ENCODE measurements at places on chromosomes 6 and 20.
A peak's percentile ranks its signal among the peaks of the same experiment; 100 is the strongest.

GRCh38 chr20:63160641-63161175, 55.2 kb downstream of the YTHDF1 start:
- no peak for DNase-seq

DNA sequence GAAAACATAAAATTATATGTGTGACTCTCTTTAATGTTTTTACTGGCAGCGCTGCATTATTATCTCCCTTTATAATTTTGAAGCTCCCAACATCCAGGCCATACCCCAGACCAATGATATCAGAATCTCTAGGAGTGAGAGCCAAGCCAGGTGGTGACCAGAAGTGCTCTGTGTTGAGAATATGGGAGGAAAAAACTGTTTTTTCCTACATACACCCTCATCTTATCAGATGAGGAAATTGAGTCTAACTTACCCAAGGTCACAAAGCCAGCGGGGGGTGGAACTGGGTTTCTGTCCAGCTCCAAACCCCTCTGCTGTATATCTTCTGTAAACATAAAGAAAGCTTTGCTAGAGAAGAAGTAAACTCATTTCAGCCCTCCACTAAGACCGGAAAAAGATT, 42.5 kb downstream of the LY86 start:
- DNase-seq, result no peak

- no peak for DNase-seq
These were observed 25.0 kb upstream of the FAM217A start for GRCh38 chr6:4103929-4104328.

- DNase-seq, result no peak
These were observed 481.1 kb downstream of the TFAP2B start for GRCh38 chr6:51299621-51300380.

DNA sequence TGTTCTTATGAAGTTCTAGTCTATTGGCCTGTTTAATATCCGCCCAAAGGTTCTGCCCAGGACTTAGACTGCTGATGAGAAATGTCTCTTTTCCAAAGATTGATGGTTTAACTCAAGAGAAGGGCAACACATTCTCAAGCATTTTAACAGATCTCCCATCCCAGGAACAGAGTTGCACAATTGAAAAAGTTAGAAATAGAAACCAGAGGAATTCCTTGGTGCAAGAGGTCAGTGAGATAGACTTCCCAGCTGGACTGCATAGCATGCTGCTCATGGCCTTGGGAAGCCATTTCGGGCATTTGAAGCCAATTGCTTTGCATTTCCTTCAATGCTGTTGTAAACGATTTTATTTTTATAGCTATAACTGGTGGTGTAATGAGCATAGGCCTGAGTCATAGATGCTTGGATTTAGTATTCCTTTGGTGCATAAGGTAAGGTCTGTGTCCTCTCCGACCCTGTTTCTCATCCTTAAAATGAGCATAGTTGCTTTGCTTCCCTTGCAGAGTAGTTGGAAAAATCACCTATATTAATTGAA, 292.2 kb upstream of the JAG1 start:
- DNase-seq, result no peak

GRCh38 chr6:32982084-32982701, 13.8 kb downstream of the BRD2 start:
- peak; percentile 38 for DNase-seq

- peak; percentile 26 for DNase-seq
These were observed 15.5 kb downstream of the NOL4L start for GRCh38 chr20:32569380-32570305.

DNA sequence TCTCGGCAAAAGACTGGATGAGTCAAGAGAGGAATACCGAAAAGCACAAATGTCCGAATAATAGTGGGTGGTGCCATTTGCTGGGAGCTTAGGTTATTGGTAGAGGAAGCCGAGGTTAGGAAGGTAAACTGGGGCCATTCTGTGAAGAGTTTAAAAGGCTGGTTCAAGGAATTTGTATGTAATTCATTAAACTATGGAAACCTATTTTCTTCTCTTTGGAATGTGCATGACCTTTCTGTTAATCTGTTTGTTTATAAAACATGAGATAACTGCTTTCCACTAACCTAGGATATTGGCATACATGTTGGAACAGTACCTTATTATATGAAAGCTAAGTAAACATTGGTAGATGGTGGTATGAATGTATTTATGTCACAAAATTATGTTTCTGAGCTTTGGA, 71.8 kb downstream of the LCA5 start:
- DNase-seq, result no peak

DNA sequence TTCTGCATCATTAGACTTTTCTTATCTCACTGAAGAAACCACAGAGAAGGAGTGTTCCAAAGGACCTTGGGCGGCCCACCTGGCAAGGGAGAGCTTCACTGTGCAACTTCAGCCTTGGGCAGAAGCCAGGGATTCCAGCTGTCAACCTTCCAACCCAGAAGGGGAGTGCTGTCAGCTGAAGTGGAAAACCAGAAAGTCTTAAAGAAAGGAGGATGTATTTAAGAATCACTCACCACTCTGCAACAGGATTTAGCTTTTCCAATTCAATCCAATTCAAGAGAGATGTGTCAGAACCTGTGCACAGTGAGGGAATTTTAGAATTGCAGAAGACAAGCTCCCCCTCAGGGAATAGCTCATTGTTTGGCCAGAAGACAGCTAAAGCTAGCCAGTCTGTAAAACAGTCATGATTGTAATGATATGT, 553.7 kb downstream of the CD83 start:
- no peak for DNase-seq

DNA sequence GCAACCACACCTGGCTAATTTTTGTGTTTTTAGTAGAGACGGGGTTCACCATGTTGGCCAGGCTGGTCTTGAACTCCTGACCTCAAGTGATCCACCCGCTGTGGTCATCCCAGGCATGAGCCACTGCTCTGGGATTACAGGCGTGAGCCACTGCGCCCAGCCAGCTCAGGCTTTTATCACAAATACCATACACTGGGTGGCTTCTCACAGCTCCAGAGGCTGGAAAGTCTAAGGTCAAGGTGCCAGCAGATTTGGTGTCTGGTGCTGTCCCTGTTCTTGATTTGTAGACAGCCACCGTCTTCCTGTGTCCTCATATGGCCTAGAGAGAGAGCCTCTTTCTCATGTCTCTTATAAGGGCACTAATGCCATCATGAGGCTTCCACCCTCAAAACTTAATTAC, 25.9 kb downstream of the SHLD1 start:
- no peak for DNase-seq

- DNase-seq, result no peak
These were observed 147.9 kb upstream of the SHLD1 start for GRCh38 chr20:5602346-5602745.

GRCh38 chr20:16574656-16575355, 1.6 kb upstream of the KIF16B start:
- DNase-seq, result peak; percentile 87

GRCh38 chr6:20056350-20056992, 155.8 kb downstream of the MBOAT1 start:
- DNase-seq, result peak; percentile 5

- DNase-seq, result no peak
These were observed 179.7 kb upstream of the SCGN start for GRCh38 chr6:25472306-25472705.

DNA sequence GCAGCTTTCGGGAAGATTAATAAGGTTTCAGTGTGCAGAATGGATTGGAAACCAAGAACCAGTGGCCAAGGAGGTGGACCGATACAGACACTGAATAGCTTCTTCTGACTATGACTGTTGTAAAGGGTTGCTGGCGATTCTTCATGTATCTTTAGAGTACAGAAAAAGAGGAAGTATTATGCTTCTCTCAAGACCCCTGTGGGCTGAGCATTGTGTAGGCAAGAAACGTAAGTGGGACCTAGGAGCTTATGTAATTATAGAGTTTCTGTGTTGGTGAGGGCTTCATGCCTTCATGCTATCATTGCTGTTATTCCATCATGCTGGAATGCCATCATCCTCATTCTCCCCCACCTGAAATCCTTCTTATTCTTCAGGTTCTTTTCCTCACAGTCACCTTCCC, 105.4 kb upstream of the AKIRIN2 start:
- no peak for DNase-seq

DNA sequence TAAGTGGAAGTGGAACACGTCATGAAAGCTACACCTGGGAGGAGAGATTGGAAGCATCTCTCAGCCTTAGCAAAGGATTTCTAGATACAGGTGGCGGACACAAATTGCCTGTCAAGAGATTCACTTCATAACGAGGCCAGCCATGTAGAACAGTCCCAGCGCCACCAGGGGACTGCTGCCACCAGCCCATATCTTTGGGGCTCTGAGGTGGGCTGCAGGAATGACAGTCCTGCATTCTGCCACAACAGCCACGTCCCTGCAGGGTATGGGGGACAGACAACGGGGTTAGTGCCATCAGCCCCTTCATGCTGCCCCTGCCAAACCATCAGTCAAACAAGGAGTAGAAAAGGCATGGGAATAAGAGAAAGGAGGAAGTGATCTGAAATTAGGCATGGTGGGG, 81.2 kb upstream of the SASH1 start:
- DNase-seq, result no peak

GRCh38 chr6:35139924-35140638, 1.1 kb downstream of the TCP11 start:
- peak; percentile 65 for DNase-seq

- no peak for DNase-seq
These were observed 10.8 kb downstream of the UFL1 start for GRCh38 chr6:96532399-96532798.

DNA sequence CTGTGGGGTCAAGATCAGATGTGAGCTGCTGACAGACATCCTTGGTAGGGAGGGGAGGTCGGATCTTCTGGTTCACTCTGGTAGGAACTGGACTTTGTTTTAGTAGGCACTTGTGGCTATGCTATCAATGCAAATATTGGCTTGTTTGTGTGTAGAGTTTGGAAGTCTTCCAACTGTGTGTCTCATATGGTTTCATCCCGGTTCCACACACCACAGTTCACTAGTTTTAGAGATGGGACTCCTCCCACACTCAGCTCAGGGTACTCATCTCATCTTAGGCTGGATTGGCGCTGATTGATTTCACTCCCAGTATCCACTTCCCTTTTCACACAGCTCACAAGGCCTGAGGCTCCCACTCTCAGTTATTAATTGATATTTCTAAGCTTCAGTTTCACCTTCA, 161.3 kb downstream of the THBS2 start:
- DNase-seq, result no peak

DNA sequence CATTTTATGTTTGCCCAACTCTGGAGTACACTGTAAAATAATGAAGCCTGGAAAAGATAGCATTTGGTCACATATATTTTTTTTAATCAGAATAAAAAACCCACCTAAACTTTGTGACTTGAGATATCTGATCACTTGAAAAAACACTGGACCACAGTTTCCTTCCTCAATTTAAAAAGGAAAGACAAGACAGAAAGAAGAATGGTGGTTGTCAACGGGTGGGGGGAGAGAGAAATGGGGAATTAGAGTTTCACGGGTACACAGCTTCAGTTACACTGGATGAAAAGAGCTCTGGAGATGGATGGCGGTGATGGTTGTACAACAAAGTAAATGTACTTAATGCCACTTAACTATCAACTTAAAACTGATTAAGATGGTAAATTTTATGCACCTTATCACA, 14.7 kb upstream of the DST start:
- DNase-seq, result no peak

DNA sequence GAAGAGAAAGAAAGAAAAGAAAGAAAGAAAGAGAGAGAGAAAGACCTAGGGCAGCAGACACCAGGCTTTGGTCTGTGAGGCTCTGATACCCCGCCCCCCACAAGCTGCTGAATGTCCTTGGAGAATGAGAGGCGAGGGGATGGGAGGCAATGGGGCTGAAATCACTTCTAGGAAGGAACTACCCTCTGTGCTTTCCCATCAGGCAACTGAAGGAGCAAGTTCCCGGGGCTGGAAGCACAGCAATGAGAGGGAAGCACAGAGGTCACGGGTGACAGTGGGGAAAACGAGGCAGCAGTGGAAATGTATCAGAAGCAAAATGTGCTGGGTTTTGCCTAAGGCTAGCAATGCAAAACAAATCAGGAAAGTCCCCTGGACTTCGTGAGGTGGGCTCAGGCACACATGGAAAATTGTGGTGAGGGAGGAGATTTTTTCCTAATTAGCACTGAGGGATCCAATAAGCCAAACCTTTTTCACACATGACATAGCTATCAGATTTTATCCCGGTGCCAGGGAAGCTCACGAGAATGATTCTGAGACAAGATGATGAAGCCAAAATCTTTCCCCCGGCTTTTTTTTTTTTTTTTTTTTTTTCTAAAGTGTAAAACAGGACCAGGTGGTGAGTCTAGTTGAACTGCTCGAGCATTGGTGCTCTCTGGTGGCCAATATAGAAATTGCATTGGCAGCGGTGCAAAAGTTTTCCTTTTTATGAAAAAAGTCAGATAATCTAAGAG, 16.8 kb upstream of the ARFGEF2 start:
- DNase-seq, result peak; percentile 77

DNA sequence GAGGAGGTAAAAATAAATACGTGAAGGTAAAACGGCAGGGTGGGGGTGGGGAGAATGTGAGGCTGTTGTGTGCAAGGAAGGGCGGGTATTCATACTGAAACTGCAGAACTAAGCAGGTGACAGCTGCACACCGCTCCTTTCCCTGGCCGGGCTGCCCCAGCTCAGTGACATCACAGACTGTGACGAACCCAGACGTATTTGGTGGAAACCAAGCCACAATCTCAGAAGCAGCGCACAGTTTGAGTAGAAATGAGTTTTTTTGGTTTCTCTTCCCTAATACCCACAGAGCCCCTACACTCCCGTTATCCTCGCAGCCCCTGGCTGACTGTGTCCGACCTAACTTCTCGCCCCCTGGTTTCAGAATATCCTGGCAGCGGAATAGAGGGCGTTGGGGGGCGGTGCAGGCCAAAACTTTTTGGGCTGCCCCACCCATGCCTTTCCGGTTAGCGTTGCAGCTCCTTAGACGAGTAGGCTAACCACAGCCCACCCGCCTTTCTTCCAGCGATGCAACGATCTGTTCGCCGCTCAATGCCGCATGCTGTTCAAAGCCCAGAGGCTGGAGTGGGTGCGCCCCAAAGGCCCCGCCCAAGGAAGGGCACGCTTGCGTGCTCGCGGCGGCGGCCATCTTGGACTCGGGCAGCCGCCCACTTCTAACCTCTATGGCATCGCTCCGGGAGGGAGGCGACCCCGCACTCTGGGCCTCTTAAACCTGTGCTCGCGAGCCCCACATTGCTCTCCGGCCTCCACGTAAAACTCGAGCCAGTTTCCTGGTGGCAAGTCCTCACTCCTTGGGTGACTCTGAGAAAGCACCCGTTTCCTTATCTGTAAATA, 9.1 kb downstream of the BAK1 start:
- peak; percentile 94 for DNase-seq

DNA sequence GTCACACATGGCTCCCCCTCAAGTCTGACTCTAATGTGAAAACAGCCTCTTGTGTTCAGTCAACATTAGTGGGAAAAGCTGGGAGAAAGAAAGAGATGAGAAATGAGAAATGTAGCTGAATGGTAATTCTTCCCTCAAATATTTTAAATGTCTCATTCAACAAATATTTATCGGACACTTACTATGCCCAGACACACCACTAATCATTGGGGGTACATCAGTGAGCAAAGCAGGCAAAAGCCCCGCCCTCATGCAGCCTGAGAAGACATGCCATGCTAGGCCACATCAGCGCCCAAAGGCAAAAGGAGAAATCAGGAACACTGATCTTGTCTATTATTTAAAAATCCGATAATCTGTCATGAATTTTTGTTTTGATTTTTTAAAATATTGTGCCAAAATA, 89.9 kb upstream of the ASF1A start:
- no peak for DNase-seq
